ENCODE measurements at places on chromosomes 16 and 17.
A peak's percentile ranks its signal among the peaks of the same experiment; 100 is the strongest.

DNA sequence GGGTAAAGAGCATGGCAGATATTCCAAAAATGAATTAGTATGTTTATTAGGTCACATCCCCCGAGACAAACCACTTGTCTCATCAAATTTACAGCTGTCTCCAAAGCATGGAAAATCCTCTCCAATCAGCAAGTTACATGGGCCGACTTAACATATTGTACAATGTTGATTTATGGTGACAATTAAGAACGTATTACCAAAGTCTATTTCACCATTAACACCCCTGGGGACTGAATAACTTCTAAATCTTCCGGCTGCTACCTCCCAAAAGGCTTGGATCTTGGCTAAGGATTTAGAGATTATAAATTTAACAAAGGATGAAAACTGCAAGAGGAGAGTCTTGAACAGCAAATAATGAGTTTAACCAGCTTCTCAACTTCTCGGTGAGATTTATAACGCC is 311.9 kb downstream of the NPIPA8 start:
- DNase-seq: no peak

DNA sequence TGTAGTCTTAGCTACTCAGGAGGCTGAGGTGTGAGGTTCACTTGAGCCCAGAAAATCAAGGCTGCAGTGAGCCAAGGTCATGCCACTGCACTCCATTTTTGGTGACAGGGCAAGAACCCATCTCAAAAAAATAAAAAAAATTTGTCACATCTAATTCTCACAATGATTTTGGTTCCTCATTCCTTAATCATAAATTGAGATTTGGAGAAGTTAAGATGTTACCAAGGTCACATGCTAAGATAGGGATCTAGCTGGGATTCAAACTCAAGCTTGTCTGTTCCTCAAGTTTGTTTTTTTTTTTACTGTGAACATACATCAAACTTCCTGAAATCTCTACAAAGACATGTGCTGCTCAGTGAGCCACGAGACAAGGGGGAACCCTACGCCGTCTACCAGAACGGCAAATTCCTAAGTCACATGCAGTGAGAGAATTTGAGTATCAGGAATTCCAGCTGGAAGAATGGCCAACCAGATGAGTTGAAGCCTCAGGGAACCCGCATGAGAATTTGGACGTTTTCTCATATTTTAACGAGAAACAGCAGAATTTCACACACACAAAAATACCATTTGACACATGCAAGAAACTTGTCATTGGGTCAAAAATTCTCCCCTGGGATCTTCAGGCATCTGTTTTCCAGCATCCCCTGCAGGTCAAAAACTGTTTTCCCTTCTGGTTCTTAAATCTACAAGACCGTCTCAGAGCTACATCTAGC is 414.1 kb upstream of the GOT2 start:
- no peak for DNase-seq

GRCh38 chr16:2026461-2027023 is at the start of gene NHERF2:
Gene NHERF2 (plus strand): TSS chr16:2026902. CDS start chr16:2027006, 104 bp downstream.
- peak; percentile 24 for DNase-seq

- no peak for DNase-seq
Measured at GRCh38 chr17:40347319-40348135, 17.0 kb downstream of the GJD3 start.

DNA sequence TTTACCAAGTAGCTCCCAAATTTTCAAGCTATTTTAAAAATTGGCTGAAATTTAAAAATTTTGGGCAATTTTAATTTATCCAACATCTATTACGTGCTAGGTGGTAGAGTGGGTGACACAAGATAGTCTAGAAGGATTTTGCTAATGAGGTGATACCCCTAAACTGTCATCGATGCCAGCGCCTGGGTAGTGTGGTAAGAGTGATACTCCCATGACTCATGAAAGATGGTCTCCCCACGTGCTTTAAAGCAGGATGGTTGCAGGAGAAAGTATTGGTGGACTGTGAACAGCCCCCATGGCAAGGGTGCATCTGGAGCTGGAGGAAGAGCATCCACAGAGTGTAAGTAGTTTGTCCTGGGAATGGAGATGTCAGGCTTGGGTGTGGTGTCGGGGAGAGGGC is 77.8 kb downstream of the WWOX start:
- DNase-seq: no peak

GRCh38 chr16:77657016-77657415 is 65.3 kb upstream of the NUDT7 start:
- DNase-seq: no peak

DNA sequence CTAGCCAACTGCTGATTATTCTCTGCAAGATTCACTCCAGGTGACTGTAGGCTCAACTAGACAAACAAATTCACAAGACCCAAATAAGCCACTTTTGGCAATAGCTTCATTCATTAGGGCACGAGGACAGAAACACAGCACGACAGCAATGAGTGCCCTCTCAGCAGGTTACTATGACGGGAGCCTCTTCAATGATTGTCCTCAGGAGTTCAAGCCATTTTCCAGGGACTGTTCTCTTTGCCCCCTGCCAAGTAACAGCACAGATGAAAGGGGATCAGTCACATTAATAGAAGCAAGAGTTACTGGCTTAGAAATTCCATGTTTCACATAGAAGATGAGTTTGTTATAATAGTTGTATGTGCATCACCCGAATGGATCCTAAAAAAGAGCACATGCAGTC is 712.2 kb downstream of the CDH8 start:
- no peak for DNase-seq

GRCh38 chr17:50596191-50597037 is 35.9 kb downstream of the CACNA1G start:
- no peak for DNase-seq

GRCh38 chr17:77405867-77406732 is 265.3 kb downstream of the SEC14L1 start:
- no peak for DNase-seq

DNA sequence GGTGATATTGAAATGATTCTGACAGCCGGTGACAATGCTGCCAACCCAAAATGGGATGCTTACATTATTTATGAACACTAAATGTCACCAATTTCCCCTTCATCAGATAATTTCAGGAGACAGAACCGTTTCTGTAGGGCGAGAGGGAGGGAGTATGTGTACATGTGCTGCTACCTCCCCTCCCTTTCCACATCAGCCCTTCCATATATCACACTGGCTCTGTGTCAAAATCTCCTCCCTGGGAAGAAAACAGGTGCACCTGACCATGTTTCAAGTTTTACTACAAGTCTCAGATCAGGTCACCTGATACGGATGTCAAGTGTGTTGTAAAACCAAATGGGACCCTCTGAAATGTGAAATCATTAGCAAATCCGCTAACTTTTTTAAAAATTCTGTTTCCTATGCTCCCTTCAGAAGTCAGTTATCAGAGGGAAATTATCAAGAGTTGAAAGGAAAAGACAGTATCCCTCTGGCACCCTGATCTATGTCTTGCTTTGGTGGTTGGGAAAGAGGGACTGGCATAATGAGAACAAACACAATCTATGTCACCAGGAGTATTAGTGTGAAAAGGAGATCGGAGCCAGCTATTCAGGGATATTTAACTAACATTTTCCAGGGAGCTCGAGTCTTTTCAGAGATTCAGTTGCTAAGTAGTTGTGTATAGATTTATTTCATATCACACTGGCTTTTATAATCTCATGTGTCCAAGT is 1002.3 kb upstream of the CDH8 start:
- DNase-seq: no peak

DNA sequence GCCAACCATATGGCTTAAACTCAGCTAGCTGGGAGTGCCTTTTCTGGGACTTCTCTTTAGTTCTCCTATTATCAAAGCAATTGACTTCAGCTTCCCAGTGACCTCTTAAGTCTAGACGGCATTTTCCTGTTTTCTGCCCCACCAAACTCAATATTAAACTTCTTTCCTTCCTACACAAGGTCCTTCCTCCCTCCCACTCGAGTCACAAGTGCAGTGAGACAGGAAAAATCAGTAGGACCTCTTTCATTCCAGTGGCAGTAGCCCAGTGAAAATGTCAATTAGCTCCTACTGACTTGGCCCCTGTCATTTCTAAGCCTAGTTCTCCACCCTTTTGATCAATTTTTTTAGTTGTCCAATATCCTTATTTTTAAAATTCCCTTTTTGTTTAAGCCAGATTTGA is 9.6 kb upstream of the NACA2 start:
- DNase-seq: no peak

GRCh38 chr16:87407511-87408112 is 15.5 kb downstream of the MAP1LC3B start:
- DNase-seq: no peak

DNA sequence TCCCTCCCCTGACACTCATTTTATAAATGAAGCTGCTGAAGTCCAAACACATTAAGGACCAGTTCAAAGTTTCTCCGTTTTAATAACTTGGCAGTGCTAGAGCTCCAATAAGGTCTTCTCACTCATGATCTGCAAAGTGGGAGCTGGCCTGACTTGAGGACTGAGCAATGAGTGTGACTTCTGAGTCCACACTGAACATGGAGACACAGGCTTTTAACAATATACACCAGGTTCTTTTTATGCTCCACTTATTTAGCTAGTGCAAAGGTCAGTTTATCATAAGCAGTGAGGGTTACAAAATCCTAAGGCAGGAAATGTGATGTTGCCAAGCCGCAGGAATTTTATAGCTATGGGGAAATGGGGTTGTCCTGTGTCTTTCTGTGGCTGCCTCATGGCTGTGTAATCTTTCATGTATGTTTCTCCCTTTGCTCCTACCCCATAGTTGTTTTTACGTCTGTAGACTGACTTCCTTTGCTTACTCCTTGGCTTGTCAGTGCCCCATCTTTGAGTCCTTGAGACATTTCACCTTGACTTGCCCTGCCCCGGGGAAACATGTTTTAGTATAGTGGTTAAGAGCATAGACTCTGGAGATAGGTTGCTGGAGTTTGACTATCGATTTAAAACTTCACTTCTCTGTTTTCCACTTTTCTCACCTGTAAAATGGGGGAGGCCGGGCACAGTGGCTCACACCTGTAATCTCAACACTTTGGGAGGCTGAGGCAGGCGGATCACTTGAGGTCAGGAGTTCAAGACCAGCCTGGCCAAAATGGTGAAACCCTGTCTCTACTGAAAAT is 12.2 kb upstream of the MMD start:
- no peak for DNase-seq

- no peak for DNase-seq
Measured at GRCh38 chr16:88732172-88732960, 26.1 kb downstream of the CTU2 start.

DNA sequence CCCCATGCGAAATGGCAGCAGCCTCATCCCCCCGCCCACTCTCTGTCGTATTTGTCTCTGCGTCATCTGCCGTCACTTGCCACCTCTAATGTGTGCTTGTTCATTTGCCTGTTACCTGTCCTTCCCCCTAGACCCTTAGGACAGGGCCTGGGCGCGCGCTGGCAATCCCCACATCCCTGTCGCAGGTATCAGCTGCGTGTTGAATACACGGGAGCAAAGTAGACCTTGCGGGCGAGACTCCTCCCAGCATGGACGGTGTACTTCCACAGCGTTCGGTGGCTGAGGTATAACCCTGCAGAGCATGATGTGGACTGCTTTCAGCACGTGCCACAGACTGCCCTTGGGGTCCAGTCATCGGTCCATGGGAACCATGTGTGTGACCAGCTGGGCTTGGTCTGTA is 170.1 kb upstream of the CHMP6 start:
- no peak for DNase-seq

DNA sequence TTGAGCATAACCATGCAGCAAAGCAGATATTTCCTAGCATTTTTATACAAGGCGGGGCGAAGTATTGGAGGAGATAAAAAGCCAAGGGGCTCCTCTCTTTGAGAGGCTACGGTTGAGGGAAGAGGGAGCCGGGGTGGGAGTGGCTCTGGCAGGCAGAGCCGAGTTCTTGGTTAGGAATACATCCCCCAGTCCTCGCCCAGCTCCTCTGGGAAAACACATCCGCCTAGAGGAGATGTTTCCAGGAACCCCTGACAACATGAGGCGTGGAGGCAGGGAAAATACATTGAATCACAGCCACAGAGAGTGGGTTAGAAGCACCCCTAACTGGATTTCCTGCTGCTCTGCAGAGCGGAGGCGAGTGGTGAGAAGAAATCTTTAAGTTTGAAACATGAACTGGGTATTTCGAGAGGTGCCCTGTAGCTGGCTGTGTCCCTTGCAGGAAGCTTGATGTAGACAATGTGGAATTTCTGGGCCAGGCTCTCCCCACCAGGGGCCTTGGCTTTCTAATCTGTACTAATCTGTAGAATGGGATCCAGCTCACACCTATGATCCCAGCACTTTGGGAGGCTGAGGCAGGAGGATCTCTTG is 27.3 kb downstream of the TTYH2 start:
- DNase-seq: no peak

- peak; percentile 97 for DNase-seq
Measured at GRCh38 chr16:29745853-29746345, at the start of gene C16orf54. Gene C16orf54 (minus strand): TSS chr16:29745990. CDS start chr16:29744951, 1,039 bp downstream.

GRCh38 chr17:77400445-77400870 is 259.7 kb downstream of the SEC14L1 start:
- DNase-seq: peak; percentile 77

- DNase-seq: no peak
Measured at GRCh38 chr16:57807252-57807967, 5.1 kb upstream of the KIFC3 start.

DNA sequence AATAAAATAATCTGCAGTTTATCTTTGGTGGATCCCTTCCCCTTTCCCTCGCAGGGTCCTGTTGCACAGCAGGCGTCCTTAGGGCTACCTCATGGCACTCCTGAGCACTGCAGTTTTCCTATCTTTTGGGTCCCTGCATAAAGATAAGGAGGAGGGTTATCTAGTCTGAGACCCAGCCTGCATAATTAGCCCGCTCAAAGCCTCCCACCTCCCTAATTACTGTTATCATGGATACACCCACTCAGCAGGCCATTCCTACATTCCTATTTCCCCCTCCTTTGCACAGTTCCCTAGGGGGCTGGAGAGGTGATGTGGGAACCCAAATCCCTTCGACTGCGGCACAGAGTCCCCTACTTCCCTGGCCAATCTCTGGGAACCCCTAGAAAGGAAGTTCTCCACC is 5.1 kb upstream of the CLUH start:
- no peak for DNase-seq

DNA sequence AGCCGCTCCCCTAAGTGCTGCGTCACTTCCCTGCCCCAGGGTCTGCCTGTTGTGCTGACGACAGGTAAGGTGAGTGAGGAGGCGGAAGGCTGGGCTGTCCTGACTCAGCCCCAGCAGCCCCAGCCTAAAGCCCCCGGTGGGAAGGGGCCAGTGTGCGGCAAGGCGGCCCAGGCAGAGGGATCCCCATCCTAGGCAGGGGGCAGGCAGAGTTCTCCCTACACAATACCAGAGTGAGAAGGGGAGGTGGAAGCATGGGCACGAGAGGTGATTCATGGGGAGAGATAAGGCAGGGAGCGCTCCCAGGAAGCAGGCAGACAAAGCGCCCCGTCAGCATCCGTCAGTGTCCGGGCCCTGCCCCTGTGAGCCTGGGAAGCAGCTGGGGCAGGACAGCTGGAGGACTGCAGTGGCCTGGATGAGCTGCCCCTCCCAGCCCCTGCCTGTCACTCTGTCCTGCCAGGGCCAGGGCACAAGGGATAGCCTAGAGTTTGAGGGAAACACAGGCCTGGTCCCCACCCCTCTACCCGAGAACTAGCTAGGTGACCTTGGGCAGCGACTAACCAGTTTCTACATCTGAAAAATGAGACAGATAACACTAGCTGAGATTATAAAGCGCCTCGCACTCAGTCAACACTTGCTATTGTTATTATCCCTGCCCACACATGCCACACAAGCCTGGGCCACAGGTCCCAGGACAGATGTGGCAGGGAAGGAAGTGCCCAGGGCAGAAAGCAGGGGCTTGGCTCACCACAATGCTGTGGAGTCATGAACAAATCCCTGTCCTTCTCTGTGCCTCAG is 3.8 kb downstream of the FAM83G start:
- no peak for DNase-seq

GRCh38 chr16:381789-382717 is at the start of gene PGAP6:
Gene PGAP6 (minus strand): TSS chr16:381978. CDS start chr16:381821, 157 bp downstream.
- DNase-seq: peak; percentile 62

GRCh38 chr16:4231886-4232285 is 10.0 kb downstream of the SRL start:
- DNase-seq: no peak

Data from CD4-positive, alpha-beta T cell treated with Interleukin-15 for 4 hours (primary cell).